ENCODE measurements at places on chromosomes 12 and 14.

GRCh38 chr14:51490205-51490604, 161.5 kb upstream of the FRMD6 start:
- no peak for DNase-seq

GRCh38 chr12:24746006-24746671, 202.8 kb downstream of the BCAT1 start:
- DNase-seq: no peak

DNA sequence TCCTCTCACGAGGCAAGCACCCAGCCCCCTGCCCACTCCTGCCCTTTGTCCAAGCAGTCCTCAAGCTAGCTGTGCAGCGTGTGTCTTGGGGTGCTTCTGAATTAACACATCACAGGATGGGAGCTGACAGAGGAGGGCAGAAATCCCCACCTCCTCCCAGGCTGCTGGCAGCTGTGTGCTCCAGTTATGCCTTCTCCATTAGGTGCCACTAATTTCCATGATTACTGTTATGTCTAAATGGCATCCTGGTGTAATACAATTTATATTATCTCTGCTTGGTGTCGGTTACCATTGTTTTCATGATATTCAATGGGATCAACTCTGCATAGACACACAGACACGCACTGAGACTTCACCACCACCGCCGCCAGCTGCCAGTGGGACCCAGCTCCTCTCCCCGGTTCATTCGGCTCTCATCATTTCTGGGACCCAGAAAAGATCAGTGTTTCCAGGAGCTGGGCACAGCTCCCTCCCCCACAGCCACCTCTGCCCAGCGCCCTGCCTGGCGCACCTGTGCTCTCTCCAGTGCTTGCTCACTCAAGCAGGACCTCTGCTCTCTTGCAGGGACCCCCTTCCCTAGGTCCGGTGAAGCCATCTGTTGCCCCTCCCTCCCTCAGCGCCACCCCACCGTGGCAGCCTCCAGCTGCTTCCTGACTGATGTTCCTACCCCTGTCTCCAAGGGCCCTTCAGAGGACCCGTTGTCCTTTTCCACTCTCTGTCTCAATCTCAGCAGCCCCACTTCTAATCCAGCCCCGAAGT, 167.5 kb upstream of the FKBP4 start:
- DNase-seq: no peak

DNA sequence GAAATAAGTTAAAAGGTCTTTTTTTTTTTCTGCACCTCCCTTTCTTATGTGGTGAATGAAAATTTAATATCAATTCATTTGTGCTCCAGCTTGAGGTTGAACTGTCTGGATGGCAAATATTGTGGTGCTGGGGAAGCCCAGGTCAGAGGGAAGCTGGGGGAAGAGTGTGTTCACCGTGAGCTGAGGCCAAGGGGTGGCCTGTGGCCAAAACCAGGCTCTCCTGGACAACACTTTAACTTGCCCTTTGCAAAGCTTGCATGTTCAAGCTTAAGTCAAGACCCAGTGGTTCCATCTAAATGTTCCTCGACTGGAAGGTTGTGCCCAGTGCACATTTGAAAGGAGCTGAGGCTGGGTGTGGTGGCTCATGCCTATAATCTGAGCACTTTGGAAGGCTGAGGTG, 28.8 kb downstream of the DRAM1 start:
- DNase-seq: no peak

- DNase-seq: no peak
These were observed 6.7 kb downstream of the BAG5 start for GRCh38 chr14:103555559-103556337.

DNA sequence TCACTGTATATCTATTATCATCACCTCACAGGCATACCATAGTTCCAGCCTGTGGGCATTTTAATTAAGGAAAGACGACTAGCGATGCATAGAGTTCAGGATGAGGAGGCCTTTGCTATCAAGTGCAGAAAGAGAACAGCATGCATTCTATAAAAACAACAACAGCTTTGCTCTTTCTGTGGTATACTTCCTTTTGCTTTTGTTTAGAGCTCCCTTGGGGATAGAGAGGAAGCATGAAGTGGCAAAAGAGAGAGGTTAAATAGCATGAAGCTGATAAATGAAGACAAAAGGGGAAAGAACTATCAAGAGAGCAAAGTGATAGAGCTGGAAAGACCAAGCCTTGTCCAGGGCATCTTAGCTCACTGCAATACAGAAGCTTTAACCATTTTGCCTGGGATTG, 23.5 kb downstream of the IFNG-AS1 start:
- DNase-seq: no peak

- DNase-seq: no peak
These were observed 8.0 kb downstream of the IFT43 start for GRCh38 chr14:75993567-75994041.

DNA sequence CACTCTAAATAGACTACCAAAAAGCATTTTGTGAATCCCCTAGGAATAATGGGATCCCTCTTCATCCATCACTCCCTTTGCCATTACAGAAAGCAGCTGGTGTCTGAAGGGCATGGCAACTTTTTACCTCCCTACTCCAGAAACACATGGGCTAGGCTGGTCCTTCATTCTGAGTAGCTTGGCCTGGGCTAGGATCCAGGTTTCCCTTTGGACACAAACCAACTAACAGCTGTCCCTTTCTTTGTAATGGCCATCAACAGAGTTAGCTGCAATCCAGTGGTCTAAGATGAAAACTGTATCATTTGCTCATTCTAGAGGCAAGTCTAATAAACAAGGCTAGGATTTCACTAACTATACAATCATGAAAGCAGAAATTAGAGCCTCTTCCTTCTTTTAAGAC, 7.4 kb downstream of the GRIN2B start:
- no peak for DNase-seq

DNA sequence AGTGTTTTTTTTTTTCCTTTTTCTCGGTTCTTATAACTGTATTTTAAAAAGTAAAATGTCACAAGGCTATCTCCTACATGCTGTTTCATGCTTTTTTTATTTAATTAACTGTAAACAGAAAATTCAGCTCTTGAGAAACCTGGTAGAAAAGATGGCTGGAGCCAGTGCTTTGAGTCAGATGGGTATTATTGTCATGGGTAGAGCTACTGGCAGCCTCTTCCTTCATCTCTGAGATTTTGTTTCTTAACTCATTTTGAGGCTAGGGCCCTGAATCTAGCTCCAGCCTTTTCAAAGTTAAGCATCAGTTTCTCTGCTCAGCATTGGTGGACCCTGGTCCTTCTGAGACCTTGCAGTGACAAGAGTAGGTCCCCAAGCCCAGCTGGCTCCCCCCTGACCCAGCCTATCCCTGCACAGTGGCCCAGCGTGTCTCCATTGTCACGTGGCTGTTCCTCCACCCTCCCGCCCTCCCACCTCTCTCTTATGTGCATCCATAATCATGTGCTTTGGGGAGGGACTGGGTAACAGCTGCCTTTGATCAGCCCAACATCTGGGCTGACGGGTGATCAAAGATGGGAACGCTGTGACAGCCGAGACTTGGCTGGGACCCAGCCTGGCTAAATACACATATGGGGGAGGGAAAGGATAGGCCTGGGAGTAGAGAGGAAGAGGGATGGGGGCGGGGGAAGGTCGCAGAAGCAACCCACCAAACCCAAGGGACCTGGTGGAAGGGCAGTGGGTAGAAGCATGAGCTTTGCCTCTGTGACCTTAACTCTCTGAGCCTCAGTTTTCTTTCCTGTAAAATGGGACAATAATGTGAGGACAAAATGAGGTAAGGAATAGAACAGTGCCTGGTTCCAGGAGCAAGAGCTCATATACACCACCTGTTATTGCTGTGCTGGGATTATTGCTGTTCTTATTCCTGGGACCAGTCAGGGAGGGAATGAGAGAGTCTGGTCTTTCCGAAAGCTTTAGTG, 24.4 kb upstream of the RBM19 start:
- DNase-seq: no peak

GRCh38 chr14:93160353-93160801, 24.3 kb downstream of the MOAP1 start:
- DNase-seq: no peak

DNA sequence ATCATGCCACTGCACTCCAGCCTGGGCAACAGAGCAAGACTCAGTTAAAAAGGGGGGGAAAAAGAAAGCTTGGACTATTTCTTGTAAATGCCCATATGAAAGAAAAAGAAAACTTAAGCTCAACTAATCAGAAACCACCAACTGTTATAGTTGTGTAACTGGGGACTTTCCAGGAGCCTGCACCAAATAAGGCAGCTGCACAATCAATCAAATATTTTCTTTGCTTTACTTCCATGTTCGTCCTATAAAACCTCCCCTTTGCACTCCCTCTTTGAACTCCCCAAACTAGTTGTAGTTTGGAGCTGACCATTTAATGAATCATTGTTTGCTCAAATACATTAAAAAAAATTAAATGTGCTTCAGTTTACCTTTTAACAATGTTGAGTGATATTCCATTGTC, 54.9 kb downstream of the OTOGL start:
- DNase-seq: no peak

GRCh38 chr12:14979468-14979867, 6.6 kb downstream of the PDE6H start:
- no peak for DNase-seq

- DNase-seq: no peak
These were observed 181.7 kb downstream of the ADAMTS20 start for GRCh38 chr12:43370263-43370662.

GRCh38 chr14:104317975-104318557, 179.7 kb downstream of the KIF26A start:
- DNase-seq: no peak

DNA sequence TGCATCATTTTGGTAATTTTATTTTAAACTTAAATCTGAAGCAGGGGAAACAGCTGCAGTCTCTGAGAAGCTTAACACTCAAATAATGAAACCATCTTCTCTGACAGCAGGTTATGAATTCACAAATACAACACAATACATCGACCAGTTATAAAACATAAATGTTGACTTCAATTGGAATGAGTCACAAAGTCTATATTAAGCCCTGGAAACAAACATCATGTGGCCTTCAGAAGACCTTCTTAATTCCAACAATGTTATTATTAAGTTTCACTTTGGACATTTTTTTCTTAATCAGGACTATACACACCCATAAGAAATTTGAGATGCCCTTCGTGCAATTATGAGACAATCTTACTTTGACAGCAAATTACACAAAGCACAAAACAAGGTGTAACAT, 68.9 kb downstream of the CEP128 start:
- DNase-seq: no peak

DNA sequence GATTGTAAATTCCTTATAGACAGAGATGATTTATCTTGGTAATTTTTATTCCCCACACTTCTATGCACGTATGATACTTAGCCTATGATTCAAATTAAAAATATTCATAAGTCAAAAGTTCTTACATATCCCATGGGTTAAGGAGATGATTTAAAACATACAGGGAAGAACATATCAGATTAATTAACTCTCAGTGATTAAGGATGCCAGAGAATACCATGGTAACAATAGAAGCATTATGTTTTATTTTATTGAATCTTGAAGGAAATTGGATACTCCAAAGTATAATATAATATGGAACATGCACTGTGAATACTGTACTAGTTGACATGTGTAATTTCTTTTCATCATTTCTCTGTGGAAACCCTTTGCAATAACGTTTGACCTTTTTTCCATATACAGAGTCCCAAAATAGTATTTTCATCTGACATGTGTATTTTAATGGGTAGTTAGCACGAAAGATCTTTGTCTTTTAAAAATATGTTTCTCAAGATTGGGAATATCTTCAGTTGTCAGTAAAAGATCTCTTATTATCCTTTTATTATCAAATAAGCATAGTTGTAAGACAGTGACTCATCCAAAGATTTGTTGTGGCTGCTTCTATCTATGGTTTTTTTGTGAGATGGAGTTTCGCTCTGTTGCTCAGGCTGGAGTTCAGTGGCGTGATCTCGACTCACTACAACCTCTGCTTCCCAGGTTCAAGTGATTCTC, 166.7 kb downstream of the RAD51B start:
- no peak for DNase-seq

- DNase-seq: no peak
These were observed 6.4 kb upstream of the ARF6 start for GRCh38 chr14:49886523-49886922.

DNA sequence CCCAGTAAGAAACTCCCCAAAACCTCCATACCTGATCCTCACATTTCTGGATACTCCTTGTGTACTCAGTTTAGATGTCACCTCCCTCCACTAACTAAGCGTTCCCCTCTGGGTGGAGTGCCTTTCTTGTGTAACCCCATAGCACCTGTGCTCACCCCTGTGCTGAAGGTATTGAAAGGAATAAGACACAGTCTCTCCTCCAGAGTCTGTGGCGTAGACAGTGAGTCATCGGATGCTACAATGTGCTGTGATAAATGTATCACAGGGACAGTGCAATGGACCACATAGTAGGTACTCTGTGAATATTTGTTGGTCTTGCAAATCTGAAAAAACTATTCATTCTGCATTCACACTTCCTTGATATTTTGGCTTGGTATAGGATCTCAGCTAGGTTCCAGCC, 30.8 kb downstream of the TSPAN9 start:
- no peak for DNase-seq

DNA sequence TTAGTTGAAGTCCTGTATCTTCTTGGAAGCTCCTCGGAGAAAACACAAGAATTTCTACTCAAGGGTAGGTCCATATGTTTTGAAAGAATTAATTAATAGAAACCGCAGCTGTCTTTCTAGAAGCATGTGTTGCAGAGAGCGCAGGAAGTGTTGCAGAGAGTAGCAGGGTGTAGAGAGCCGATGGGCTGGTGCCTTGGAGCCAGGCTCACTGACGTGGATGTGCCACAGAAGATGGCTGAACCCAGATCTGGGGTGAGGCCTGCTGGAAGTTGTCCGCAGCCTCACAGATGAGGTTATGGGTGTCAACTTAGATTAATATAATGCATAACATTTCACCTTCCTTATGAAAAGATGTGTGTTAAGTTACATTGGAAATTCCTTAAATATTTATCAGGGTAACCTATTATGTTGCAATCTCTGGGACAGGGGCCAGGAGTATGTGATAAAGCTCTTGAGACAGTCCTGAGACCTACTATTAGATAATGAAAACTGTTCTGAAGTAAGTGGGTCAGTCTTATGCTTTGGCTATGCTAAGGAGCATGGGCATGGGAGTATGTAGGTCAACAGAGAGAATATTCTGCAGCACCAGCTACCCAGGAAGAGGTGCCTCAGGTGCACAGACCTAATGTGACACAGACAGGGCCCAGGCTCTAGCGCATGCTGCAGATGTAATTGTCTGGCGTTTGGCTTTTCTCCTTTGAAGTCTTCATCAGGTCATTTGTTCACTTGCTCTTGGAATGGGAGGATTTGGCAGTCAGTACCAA, 973.3 kb downstream of the BCL11B start:
- no peak for DNase-seq

- DNase-seq: no peak
These were observed 288.0 kb downstream of the ERC1 start for GRCh38 chr12:1279050-1279449.

Data from stimulated activated CD4-positive, alpha-beta T cell treated with anti-CD3 and anti-CD28 coated beads, TNF-alpha, amount 100 ng/mL, for 24 hours (primary cell).